ENCODE measurements at places on chromosomes 1 and 21.

DNA sequence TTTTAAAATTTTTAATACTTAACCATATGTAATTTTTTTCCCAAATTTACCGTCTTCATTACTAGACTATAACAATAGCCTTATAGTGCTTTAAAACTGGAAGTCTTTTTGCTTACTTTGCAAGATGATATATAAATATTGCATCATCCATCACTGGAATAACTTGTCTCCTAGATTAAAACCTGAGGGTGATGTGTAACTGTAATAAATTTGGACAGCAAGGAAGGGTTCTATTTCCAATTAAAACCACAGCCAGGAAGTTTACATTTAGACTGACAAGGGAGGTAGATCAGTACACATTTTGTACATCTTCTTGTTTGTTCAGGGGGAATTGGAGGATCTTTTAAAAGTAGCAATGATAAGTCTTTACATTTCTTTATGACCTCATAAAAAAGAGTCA lies 21.9 kb downstream of the NTNG1 start:
- DNase-seq: no peak

DNA sequence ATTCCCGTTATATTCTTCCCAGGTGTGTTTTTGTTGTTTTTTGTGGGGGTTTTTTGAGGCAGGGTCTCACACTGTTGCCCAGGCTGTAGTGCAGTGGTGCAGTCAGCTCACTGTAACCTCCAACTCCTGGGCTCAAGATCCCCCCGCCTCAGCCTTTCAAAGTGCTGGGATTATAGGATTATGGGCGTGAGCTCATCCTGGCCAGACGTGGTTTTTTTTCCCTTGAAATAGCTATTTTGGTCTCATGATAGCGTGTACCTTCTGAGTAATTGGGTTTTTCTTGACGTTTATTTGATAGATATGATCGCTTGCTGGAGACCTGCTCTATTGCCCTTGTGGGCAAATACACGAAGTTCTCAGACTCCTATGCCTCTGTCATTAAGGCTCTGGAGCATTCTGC lies 17.6 kb downstream of the CTPS1 start:
- DNase-seq: no peak

GRCh38 chr1:207172321-207172720 lies 68.3 kb downstream of the C4BPA start:
- DNase-seq: no peak

GRCh38 chr21:45019887-45020537 lies 54.4 kb upstream of the ADARB1 start:
- no peak for DNase-seq

DNA sequence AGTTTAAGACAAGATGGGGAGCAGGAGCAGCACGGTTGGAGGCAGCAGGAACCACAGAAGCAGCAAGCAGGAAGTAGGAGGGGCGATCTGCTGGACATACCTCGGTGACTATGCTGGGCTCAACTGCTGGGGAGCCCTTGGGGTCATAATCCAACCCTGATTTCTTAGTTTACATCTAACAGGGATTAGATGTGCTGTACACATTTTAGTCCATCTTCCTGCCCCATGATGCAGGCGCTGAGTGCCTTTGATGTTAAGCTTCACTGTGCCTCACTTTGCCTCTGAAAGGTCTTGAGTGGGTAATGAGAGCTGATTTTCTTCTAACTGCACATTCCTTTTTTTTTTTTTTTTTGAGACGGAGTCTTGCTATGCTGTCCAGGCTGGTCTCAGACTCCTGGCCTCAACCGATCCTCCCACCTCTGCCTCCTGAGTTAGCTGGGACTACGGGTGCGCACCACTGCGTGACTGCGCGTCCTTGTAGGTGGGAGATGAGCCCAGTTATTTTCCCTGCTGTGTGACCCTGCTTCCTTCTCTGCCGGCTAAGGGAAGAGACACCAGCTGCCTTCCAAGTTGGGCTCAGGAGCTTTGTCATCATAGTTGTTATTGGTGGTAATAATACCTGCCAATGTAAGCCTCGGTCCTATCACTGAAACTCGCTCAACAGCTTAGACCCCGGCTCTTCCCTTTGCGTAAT lies 1.1 kb upstream of the RCAN3 start:
- no peak for DNase-seq

Data from NCI-H1105 (cell line).